ENCODE measurements at places on chromosomes 16 and 17. TPM values are rescaled to one million over a fixed set of nuclear protein-coding genes. Genes with fewer than 3 reads are reported as not detected.

CES3 gene
- 1.3 TPM for polyA plus RNA-seq

DNA sequence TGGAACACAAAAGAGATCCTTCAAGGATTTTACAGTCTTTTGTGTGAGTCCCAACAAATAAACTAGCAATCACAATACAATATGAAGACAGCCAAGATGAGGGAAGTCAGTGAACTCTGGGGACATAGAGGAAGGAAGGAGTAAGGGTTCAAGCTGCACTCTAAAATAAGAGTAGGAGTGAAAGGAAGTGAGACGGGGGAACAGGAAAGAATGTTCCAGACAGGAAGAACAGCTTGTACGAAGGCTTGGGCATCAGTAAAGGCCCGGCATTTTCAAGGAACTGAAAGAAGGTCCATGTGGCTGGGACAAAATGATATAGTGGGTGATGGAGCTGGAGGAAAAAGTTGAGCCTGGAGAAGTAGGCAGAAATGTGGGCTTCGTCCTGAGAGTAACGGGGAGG is 4.5 kb downstream of the CCL17 start:
- DNase-seq, result no peak

DNA sequence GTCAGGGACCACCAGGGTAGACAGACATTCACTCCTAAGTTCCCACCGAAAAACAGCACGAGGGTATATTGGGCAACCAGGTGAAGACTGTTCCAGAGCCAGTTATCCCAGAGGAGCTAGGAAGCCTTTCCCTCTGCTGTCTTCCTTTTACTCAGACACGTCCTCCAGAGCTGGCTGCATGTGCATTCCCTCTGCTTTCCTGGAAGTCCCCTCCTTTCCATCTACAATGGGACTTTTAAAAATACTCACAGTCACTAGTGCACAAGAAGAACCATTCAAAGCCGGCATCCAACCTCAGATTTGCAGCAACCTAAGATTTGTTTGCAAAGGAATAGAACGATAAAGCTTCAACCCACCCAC is 32.5 kb upstream of the CRISPLD2 start:
- no peak for DNase-seq

DNA sequence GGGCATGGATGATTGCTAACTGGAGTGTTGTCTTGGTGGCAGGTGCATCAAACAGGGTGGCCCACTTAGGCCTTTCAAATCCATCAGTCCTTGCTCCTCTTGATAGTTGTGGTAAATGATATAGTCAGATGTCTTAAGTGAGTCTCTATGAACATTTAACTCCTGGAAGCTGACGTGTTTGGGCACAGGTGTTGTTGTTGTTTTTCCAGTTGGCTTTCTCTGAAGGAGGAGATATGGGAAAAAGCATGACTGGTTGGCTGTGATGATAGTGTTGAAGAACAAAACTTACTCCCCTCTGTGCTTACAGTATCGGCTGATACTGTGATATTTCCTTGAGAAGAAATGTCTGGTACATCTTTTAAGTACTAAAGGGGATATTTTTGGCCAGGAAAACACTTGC is 18.0 kb downstream of the TNRC6A start:
- no peak for DNase-seq

DNA sequence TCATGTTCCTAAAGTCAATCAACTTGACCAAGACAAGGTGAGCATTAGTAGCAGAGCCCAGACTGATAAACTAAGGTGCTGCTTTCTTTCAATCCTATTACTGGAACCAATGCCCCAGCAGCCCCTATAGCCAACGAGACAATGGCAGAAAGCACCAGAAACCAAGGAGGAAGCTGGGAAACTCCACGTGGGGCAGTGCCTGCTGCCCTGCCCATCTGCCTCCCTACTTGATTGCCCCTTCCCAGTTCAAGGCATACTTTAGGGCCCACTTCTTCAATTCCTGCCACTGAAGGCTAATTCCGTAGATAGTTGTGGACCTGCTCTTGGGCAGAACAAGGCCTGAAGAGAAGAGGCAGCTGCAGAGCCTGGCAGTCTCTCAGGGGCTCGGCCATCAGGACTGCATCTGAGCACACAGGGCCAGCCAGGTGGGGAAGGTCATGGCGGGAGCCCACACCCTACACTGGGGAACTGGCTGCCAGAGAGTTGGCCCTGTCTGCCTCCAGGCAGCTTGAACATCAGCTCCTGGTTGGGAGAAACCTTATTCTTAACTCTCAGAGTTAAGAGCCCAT is 30.9 kb downstream of the WSB1 start:
- no peak for DNase-seq

DNA sequence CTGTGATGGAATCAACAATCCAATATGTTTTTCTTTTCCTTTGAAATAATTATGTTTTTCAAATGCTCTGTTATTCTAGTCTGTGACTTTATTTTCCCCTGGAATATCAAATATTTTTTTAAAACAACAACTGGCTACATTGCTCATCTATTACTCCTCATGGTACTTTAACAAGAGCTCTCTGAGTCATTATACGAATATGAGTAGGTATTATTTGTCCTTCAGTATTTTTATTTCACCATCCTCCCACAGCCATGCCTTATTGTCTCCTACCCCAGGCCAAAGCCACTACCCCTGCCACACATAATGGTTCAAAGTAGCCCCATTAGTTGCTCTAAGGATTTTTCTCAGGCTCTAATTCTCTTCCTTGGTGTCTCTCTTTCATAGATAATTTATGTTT is 1572.3 kb downstream of the CDH8 start:
- DNase-seq, result no peak

- no peak for DNase-seq
These were observed 160.4 kb upstream of the PLCG2 start for GRCh38 chr16:81618661-81619060.

- peak; percentile 42 for DNase-seq
These were observed 174.8 kb downstream of the PRKCB start for GRCh38 chr16:24010440-24011089.

YBX2 gene
- polyA plus RNA-seq, result 1.8 TPM

DNA sequence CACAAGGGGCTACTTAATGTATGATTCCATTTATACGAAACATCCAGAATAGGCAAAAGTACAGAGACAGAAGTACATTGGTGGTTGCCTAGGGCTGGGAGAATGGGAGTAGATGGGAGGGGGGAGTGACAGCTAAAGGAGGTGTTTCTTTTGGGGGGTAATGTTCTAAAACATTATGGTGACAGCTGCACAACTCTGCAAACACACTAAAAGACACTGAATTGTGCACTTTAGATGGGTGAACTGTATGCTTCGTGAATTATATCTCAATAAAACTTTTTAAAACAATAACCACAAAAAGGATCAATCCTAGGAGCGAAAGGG is 661 bp downstream of the LYRM9 start:
- DNase-seq, result no peak

DNA sequence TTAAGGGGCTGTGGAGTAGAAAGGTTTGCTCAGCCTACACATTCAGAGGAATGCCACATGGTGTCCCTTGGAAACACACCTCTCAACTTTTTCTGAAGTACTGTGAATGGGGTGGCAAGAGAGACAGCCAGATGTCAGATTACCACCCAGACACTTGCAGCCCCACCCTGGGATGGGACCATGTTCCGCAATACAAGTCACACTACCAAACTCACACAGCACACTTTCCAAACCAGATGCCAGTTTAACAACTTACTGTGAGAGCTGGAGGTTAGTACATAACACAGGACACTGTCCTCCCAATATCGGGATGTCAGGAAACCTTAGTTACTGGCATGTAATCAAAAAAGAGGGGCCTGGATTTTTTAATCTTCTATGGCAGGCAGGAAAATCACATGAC is 7.9 kb downstream of the USP7 start:
- no peak for DNase-seq

C17orf50 gene
- not detected for polyA plus RNA-seq
